NCI-H2029 (cell line): ENCODE measurements at places on chromosomes 4 and X.

DNA sequence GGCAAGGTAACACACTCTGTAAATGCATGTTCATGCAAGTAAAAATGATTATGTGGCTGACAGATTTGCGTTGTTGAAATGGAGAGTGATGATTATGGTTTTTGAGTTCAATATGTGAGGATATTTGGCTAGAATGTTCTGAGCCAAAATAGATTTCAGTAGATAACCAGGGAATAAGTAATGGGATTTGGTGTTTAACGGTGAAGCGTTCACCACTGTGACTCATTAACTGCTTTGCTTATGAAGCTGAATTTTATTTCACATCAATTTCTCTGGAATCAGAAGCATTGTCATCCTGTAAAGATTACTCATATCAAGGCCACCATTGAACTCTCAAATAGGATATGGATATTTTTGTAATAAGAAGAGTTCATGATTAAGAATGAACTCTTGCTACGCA, 11.7 kb downstream of the AFP start:
- DNase-seq, result no peak

DNA sequence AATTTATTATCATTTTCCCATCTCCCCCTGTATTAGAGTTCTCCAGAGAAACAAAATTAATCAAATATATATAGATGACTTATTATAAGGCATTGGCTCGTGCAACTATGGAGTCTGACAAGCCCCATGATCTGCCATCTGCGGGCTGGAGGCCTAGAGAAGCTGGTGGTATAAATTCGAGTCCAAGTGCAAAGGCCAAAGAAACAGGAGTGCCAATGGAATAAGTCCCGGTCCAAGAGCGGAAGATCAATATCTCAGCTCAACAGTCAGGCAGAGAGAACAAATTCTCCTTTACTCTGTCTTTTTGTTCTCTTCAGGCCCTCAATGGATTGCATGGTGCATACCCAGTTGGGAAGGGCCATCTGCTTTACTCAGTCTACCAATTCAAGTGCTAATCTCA, 178.8 kb downstream of the NWD2 start:
- no peak for DNase-seq

GRCh38 chr4:59247032-59247431, 1953.1 kb upstream of the ADGRL3 start:
- DNase-seq, result no peak

GRCh38 chr4:10619220-10619619, 65.3 kb downstream of the CLNK start:
- peak; percentile 97 for DNase-seq

DNA sequence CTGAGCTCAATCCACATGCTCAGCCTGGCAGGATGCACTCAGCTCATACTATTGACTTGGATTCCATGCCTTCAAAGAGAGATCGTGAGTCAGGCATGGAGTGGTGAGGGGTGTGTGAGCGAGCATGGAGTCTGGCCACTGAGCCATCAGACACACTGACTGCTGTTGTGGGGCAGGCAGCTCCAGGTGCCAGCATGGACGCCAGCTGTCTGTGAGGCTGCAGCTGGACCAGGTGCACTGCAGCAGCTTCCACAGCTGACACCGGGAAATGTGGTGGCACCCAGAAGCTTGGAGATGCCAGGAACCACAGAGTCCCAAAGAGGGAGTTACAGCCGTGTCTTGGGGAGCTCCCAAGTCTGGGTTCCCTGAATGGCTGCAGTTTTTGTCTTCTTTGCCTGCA, 1026.4 kb upstream of the ADGRL3 start:
- no peak for DNase-seq

DNA sequence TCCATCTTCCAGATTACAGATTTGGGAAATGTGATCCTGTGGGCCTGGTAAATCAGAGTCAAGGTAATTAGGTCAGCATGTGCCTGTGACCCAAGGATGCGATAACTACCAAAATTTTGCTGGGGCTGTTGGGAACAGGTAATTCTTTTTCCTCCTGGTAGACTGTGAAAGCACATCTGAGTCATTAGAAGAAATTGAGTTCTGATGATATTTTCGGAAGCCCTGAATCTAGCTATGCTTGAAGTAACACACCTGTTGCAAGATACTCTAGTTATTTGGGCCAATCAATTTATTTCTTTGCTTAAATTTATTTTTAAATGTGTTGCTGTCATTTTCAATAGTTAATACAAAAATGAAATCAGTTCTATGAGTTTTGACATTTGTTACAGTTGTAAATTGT, 903.6 kb downstream of the RPA4 start:
- DNase-seq, result no peak

DNA sequence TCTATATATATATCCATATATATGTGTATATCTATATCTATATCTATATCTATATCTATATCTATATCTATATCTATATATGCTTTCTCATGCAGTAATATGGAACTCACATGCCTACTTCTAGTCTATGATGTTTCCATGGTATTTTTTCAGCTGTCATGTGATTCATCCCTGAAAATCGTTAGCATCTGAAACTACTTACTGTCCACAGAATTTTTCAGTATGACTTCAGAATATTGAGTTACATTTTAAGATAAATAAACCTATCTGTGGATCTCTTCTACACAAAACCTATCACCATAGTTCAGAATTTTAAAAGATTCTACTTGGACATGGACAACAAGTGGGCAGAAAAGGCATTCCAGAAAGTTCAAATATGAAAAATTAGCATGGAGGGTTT, 855.1 kb upstream of the INTU start:
- no peak for DNase-seq

- no peak for DNase-seq
Observed at GRCh38 chr4:36006226-36006625, 238.1 kb downstream of the ARAP2 start.

DNA sequence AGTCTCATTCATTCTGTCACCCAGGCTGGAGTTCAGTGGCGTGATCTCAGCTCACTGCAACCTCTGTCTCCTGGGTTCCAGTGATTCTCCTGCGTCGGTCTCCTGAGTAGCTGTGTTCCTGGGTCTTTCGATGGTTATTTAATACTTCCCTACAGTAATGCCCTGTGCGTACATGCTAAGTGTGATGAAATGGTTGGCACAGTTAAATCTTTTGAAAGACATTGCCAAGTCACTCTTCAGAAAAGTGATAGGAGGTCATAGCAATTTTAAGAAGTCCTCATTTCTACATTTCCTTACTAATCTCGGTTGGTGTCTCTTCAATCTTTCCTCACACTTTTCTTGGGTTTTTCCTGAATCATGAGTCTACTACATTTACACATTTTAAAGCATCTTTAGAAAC, 14.4 kb downstream of the HTT-AS start:
- DNase-seq, result no peak

GRCh38 chrX:149962859-149963757, 24.8 kb upstream of the EOLA2 start:
- peak; percentile 9 for DNase-seq

DNA sequence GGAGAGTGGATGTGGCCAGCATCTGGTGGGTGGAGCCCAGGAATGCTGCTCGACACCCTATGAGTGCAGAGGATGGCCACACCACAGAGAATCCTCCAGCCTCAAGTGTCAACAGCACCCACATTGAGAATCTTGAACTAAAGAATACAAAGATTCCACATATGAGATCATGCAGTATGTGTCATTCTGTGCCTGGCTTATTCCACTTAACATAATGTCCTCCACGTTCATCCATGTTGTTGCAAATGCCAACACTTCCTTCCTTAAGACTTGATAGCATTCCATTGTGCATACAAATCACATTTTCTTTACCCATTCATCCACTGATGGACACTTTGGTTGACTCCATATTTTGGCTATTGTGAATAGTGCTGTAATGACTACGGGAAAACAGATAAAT, 145.8 kb downstream of the PRKX start:
- DNase-seq, result no peak

DNA sequence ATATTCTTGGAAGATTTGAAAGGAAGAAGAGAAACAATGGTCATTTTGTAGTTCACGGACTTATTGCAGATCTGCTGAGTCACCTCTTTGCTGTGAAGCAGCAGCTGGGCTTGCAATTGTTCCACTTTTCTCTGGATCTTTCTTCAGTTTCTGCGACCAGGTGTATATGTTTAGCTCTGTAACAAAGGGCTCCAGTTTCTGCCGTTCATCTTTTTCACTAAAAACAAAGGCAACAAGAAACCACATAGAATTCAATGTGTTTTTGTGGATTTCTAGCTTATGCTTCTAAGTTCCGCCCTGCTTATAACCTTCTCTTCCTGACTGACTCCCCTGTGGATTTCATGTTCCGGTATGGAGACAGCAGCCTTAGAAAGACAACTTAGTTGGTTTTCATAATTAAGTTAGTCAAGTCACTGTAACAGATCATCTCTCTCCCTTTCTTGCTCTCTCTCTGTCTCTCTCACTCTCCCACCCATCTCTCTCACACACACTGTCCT, 121.6 kb upstream of the EPHA5 start:
- no peak for DNase-seq

- no peak for DNase-seq
Observed at GRCh38 chrX:42385730-42386129, 392.2 kb downstream of the PPP1R2C start.

DNA sequence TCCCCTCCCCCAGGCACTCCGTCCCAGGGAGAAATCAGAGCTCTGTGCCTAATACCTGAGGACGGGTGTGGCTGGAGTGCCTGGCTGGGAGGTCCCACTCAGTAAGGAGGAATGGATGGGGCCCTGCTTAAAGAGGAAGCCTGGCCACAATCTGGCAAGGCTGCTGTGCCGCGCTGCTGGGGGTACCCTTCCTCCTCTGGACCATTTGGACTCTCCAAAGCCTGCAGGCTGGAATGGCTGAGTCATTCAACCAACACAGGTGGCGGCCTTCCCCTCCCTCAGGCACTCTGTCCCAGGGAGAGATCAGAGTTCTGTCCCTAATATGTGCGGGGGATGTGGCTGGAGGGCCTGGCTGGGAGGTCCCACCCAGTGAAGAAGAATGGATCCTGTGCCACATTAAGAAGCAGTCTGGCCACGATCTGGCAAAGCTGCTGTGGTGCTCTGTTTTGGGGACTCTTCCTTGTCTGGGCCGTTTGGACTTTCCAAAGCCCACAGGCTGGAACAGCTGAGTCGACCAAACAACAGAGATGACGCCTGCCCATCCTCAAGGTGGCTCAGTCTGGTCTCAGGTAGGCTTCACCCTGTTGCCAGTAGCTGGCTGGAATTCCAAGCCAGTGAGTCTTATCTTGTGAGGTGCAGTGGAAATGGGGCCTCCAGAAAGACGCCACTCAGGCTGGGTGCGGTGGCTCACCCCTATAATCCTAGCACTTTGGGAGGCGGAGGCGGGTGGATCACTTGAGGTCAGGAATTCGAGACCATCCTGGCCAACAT, 127.3 kb upstream of the HUWE1 start:
- no peak for DNase-seq

- DNase-seq, result no peak
Observed at GRCh38 chrX:94524867-94525266, 850.9 kb downstream of the FAM133A start.

- DNase-seq, result no peak
Observed at GRCh38 chr4:169852481-169852880, 94.7 kb upstream of the HPF1 start.

DNA sequence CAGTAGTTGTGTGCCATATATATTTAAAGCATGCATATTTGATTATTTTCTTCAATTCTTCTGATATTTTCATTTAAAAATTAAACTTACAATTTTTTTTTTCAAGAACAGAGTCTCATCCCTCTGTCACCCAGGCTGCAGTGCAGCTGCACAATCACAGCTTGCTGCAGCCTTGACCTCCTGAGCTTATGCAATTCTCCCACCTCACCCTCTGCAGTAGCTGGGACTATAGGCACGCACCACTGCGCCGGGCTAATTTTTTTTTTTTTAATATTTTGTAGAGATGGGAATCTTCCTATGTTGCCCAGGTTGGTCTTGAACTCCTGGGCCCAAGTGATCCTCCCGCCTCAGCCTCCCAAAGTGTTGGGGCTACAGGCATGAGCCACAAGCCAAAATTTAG, 5.8 kb upstream of the DCLK2 start:
- no peak for DNase-seq

DNA sequence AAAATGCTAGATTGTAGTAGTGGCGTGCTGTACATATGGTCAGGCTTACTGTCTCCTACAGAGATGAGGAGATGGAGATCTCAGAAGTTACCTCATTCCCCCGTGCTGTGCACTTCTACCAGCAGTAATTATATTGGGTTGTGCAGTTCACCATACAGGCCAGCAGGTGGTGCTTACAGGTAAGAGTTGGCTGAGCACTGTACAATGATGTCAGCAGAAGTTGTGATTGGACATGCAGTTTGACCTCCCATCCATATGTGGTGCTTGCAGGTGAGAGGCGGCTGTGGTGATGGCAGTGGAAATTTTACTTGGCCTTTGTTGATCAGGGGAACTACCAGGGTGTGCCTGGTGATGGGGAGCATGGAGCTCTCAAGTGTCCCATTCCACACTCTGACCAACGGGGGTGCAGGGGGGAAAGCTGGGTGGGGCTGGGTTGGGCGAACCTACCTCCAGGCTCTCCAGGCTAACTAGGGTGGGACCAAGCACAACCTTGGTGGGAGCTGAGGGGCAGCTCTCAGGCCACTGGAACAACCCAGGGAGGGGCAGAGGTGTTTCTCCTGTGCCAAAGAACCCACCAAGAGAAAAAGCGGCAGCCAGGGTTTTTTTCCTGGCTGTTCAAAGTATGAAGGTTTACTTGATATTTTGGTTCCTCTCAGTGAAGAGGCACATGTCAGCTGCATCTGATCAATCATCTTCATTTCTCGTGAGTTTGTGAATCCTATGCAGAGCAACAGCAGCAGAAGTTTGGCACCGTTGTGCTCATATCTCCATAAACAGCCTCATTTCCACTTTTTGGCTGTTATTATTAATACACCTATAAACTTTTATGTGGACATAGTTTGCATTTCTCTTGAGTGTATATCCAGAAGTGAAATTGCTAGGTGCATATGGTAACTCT, 73.8 kb upstream of the FREM3 start:
- peak; percentile 26 for DNase-seq

- DNase-seq, result no peak
Observed at GRCh38 chr4:5852523-5853202, 40.2 kb downstream of the CRMP1 start.

DNA sequence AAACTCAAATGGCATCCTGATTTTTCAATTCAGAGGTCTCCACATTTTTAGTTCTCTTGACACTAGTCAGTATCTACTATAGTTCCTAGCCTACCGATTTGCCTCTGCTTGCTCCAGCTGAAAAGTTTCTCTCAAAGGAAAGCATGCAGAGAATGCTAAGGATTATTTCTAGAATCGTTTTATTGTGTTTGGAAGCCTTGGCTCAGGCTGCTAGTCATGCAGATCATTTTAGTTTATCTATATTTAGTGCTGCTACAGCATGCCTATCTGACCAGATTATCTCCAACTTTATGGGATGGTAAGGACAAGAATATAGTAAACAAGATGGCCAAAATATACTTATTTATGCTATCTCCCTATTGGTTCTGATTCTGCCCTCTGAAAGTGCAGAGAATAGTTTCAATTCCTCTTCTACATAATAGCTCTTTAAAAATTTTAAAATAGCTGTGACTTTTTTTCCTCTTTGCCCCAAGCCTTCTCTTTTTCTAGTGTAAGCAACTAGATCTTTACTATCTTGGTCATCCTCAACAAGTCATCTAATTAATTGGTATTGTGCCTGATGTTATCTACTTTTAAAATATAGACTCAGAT, 15.7 kb upstream of the DRP2 start:
- DNase-seq, result no peak

- no peak for DNase-seq
Observed at GRCh38 chr4:635851-636627, 10.7 kb downstream of the PDE6B start.

- DNase-seq, result no peak
Observed at GRCh38 chr4:138555584-138555983, 313.4 kb upstream of the SLC7A11 start.

- DNase-seq, result no peak
Observed at GRCh38 chr4:47465004-47465403, 1.5 kb upstream of the COMMD8 start.
